ENCODE measurements at places on chromosomes 3 and 15.

GRCh38 chr3:120129718-120130513 lies 35.7 kb upstream of the GSK3B start:
- DNase-seq, result no peak

DNA sequence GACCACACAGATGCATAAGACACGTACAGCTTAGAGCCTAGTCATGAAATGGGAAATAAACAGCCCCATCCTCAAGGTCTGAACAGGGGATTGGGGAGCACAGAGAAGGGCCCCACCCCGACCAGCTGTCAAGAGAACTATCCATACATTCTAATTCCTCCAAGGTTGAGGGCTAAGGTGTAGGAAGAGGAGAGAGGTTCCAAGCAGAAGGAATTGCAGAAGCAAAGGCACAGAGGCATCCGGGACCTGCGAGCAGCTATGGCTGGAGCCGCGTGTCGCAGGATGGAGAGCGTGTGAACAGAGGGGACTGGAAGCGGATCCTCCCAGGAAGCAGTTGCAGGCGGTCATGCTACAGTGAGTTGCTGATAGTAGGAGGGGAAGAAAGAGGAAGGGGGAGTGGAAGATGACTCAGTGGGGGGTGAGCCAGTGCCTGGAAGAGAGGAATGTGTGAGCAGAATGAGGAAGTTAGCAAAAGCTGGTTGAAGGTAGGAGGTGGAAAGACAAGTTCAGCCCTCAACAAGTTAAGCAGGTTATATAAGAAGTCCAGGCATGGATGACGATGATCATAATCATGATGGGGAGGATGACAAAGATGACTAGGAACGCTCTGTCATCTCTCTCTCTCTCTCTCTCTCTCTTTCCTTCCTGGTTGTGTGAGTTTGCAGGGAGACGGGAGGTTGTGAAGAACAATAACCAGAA lies 89.7 kb downstream of the LIPC start:
- no peak for DNase-seq

DNA sequence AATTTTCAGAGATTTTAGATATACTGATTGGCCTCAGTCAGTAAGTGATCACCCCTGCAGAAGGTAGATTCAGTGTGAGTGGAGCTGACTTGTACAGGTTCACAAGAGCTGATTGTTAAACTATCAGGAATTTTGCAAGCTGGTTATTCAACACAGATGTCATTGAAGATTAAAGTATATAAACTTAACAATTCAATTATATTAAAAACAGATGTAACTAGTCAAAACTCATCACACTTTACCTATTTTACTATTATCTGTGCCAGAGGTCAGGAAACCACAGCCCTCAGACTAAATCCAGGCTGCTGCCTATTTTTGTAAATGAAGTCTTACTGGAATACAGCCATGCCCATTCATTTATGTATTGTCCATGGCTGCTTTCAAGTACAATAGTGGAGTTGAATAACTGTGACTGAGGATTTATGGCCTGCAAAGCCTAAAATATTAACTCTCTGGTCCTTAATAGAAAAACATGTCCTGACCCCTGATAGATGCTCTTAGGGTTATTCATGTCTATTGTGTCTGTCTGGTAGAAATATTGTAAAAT lies 429.3 kb upstream of the PDZRN3 start:
- no peak for DNase-seq

GRCh38 chr15:87576486-87577176 lies 679.9 kb downstream of the NTRK3 start:
- no peak for DNase-seq

DNA sequence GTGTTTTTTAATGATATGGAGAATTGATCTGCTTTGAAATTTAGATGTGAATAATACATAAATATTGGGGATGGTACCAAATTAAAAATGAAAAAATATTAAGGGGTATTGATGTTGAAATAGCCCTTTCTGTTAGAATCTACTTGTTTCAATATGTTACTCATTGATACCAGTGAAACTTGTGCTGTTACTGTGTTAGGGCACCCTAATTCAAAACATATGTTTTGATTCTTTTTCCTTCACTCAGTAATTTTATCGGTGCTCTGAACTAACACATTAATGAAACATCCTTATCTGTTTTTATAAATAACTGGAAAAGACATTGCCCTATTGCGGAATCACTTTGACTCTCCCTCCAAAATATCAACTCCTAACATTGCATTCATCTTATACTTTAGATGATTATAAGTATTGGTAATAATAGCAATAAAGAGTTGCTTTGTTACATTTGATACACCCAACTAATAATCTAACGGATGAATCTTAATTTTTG lies 52.0 kb upstream of the CCNB2 start:
- DNase-seq, result no peak
